ENCODE measurements at places on chromosomes 1 and 21.

DNA sequence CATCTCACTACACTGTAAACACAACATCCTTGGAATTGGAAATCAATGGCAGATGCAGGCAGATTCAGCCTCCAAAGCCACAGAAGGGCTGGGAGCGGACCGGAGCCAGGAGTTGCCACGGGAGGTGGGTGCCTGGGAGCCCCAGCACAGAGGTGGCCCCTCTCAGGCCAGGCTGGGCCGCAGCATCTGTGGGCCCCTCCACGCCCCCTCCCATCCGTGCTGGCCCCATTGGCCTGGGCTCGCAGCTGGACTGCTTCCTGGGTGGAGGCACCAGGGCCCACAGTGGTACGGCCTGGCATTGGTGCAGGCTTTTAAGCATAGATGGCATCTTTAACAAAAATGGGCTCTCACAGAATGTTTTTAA lies 64.2 kb downstream of the SLX9 start:
- no peak for DNase-seq

- DNase-seq = no peak
Measured at GRCh38 chr1:151134991-151135390, 11.4 kb downstream of the SEMA6C start.

- DNase-seq = no peak
Measured at GRCh38 chr1:60867782-60868181, 214.6 kb upstream of the NFIA start.

DNA sequence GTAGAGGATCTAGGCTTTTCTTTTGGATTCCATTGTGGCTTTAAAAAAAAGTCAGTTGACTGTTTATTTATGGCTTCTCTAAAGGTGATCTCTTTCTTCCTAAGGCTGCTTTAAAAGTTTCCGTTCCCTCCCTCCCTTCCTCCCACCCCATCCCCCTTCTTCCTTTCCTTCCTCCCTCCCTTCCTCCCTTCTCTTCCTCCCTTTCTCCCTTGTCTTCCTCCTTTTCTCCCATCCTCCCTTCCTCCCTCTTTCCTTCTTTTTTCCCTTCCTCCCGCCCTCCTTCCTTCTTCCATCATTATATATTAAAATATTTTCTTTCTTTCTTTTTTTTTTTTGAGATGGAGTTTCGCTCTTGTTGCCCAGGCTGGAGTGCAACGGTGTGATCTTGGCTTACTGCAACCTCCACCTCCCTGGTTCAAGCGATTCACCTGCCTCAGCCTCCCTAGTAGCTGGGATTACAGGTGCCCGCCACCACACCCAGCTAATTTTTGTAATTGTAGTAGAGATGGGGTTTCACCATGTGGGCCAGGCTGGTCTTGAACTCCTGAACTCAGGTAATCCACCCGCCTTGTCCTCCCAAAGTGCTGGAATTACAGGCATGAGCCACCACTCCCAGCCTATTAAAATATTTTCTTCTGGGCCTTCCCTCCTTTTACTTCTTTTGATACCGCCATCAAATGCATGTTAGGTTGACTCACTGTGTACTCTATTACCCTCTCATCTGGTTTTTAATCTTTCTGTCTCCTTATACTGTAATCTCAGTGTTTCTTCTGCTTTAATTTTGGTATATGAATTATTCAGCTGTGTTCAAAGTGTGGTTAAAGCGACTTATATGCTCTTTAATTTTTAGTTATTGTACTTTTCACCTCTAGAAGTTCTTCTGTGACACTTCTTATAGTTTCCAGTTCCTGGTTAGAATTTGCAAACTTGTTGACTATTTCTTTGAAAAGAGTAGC lies 59.2 kb upstream of the ATP5PO start:
- no peak for DNase-seq

DNA sequence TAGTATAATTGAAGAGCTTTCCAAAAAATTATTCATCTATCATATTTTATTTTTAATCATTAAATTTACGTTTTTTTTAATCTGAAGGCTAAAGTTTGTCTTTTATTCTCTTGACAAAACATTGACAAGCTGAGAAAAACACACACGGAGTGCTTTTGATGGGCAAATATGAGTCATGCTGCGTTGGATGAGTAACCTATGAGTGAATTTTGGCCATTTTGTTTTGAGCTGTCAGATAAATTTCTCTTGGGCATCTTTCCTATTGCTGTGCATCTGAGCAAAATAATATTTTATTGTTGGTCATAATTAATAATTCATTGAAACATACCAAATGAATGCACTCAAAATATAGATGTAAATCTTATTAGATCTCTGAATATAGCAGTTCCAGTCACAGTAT lies 1144.1 kb upstream of the ADGRL2 start:
- DNase-seq = no peak

DNA sequence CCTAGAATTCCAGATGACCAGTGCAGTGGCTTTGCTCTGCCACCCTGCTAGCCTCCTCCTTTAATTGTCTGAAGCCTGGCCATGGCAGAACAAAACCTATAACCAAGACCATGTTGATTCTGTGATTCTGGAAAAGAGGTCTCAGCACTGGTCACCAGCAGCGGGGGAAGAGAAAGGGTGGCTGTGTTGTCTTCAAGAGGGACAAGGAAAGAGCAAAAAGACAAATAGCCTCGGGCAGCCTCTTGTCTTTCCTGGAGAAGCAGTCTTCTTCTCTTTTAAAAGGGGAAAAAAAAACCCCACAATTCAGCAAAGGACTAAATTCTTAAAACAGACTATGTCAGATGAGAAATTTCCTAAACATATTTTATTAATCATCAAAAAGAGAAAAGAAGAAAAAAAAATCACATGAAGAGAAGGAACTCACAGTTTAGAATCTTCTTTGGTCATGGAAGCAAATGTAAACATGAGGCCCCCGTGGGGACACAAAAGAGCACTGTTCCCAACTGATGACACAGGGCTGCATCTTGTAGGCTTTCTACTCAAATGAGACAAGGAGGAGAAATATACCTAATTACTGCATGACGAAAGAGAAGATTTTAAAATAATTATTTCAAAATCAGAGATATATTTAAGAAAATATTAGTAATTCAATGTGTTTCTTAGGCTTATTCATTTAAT lies 36.3 kb upstream of the RAP1GAP start:
- DNase-seq = no peak

DNA sequence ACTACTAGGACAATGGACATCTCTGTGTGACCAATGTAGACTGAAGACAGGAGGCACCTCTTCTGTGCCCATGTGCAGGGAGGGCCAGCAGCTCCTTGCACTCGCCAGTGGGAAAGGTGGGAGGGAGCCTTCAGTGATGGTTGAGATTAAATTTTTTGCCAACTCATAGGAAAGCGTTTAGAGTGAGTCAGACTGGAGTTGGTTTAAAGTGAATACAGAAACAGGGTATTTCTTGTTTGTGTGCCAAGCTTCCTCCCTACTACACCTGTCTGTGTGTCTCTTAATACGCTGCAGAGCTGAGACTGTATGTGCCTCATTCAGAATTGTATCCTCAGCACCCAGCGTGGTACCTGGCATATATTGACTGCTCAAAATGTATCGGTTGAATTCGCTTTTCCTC lies 13.5 kb upstream of the COL16A1 start:
- DNase-seq = no peak
